CD8-positive, alpha-beta T cell (primary cell): ENCODE measurements at places on chromosomes 6 and 20. TPM values are rescaled to one million over a fixed set of nuclear protein-coding genes. Genes with fewer than 3 reads are reported as not detected.

DNA sequence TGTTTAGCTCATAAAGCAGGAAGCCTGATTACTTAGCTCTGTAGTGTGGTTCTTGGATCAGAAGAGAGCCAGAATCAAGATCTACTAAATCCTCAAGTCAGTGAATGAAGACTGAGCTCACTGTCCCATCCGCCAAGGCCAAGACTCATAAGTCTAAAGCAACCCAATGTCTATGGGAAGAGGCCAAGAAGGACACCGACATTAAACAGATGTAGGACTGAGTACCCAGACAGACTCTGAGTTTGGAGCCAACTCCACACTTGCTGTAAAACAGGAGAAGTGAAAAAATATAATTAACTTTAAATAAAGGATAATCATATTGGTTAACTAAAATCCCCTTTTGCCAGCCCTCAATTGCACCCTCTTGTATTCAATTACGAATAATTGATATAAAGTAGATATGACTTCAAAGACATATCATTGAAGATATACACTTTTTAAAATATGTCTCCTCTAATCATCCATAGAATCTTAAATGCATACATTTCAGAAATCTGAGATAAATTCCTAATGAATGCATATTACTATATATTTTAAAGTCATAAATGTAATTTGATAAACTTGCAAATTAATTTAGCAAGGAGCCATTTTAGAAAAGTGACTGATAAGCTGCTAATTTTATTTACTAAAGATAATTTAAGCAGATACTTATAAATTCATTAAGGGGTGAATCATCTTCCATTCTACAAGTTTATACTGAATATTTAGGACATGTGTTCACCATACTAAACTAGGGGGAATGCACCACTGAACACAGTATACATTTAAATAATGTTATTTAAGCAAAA is 617.0 kb upstream of the ARID1B start:
- DNase-seq = no peak

PRR18 gene
- total RNA-seq = not detected

- no peak for DNase-seq
Measured at GRCh38 chr20:40703975-40704530, 15.0 kb upstream of the MAFB start.

CPXM1 gene
- total RNA-seq = 0.38 TPM

- DNase-seq = no peak
Measured at GRCh38 chr20:19903168-19903811, 113.9 kb upstream of the NAA20 start.

LIN28B gene
- total RNA-seq = not detected

GRCh38 chr6:139943391-139943790 is 568.9 kb upstream of the CITED2 start:
- DNase-seq = no peak

ADGRB3 gene
- total RNA-seq = not detected

SLC32A1 gene
- total RNA-seq = not detected

FAM83B gene
- total RNA-seq = not detected

DNA sequence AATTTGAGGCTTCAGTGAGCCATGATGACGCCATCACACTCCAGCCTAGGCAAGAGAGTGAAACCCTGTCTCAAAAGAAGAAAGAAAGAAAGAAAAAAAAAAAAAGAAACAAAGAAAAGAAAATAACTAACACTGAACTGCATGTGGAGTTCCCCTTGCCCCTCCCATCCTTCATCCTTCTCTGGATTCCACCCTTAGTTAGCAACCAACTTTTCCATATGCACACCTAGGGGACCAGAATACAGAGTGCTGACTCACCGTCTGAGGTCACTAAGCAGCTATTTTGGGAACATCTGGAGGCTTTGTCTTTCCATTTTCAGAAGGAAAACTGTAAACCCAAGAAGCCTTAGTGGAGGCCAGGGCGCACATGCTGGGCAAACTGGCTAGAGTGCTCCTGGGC is 257.4 kb downstream of the MAFB start:
- DNase-seq = no peak

- DNase-seq = no peak
Measured at GRCh38 chr6:134315974-134316441, 1.9 kb downstream of the SGK1 start.

VSX1 gene
- total RNA-seq = not detected

- no peak for DNase-seq
Measured at GRCh38 chr20:37901240-37901639, 1.7 kb upstream of the VSTM2L start.

HMGN4 gene
- total RNA-seq = 24.8 TPM

GRCh38 chr6:101439790-101440189 is 46.3 kb downstream of the GRIK2 start:
- no peak for DNase-seq

- no peak for DNase-seq
Measured at GRCh38 chr6:154956771-154957522, 38.2 kb upstream of the TIAM2 start.

STK38 gene
- total RNA-seq = 37.6 TPM

- no peak for DNase-seq
Measured at GRCh38 chr6:10141746-10142443, 273.0 kb downstream of the TFAP2A start.
